ENCODE measurements at places on chromosomes 12 and 14.

DNA sequence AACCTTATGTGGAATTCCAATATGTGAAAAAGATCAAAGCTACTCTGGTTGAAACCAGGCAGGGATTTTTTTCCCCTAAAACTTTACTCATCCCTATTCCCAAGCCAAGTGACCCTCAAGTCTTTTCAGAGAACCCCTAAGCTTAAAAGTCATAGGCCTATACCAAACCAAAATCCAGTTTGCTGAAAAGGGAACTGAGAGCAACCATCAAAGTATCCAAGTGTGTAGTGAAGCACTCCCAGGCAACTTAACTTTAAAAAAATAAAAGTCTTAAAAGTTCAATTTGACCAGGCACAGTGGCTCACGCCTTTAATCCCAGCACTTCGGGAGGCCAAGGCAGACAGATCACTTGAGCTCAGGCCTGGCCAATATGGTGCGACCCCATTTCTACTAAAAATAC, 101.2 kb upstream of the DAAM1 start:
- DNase-seq = no peak

DNA sequence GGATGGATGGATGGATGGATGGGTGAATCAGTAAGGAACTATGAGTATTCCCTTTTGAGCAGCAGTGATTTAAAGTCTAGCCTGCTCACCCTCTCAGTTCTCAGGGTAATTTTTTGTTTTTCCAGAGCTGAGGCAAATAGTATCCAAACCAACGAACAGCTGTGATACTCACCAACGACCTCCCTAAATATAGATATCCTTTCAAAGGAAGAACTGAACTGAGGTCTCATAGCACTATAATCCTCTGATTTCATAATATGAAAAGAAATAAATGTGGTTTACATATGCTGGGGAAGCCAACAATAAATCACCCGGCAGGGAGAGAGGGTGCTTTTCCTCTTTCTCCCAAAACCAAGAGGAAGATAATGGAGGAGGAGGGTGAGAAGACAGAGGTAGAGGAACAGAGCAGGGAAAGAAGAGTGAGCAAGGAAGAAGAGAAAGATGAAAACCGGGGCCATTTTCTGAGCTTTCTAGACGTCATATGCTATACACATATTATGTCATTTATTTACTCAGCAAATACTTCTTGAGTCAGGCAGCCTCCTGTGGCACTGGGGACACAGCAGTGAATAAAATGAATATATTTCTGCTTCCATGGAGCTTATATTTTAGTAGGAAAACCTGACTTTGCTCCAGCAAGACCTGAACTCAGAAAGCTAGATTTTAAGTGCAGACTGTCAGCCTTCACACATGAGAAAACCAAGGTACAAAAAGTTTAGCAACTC, 710.7 kb upstream of the TBX3 start:
- DNase-seq = no peak

GRCh38 chr12:129848876-129849275, 54.9 kb downstream of the TMEM132D start:
- no peak for DNase-seq

DNA sequence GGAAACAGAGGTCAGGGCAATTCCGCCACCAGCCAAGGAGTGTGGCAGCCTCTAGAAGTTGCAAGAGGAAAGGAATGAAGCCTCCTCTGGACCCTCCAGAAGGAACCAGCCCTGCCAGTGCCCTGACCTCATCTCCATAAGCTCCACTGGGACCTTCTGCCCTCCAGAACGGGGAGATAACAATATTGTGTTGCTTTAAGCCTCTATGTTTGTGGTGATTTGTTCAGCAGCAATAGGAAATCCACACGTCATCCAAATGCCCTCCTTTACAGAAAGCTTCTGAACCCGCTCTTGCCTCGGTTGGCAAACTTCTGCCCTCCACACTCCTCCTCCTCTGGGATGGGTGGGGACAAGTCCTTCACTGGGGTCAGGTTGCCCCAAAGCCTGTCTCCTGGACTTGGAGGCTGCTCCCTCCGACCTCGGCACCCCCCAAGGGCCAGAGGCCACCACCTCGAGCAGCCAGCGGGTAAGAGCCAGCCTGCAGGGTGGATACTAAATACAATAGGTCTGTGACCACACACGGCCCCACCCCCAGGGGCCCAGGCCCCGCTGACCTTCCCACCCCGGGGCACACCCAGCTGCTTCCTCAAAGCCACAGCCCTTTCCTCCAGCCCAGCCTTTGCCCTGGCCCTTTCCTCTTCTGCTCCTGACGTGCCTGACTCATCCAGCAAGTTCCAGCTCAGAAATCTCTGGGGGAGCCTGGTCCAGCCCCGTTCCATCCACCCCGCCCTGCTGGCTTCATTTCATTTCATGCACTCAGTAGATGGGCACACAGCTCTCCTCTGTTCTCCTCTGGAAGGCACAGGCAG, 58.7 kb upstream of the NCOR2 start:
- no peak for DNase-seq

DNA sequence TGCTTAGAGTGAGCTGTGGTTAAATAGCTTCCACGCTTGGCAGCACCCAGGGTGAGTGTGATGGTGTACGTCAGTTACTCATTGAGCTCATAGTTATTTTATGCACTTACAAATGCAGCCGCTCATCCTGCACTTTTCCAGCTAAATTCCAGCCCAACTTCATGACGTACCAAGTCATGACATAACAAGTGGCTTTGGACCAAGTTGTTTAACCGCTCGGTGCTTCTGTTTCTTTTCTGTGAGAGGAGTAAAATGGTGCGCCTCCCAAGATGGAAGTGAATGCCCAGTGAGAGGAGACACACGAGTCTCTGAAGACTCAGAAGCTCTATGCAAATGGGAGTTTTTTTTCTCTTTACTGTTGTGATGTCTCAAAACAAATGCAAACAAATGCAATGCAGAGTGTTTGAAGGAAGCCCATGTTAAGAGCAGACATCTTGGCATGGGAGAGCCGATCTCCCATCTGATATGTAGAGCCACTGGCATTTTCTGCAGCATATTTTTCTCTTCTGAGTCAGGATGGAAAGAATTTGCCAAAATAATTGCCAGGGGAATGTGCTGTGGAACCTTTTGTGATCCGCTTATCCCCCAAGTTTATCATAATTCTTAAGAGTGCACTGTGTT, 72.2 kb downstream of the FBXW8 start:
- DNase-seq = no peak

- DNase-seq = no peak
Measured at GRCh38 chr12:130128790-130129735, 33.2 kb upstream of the FZD10 start.

DNA sequence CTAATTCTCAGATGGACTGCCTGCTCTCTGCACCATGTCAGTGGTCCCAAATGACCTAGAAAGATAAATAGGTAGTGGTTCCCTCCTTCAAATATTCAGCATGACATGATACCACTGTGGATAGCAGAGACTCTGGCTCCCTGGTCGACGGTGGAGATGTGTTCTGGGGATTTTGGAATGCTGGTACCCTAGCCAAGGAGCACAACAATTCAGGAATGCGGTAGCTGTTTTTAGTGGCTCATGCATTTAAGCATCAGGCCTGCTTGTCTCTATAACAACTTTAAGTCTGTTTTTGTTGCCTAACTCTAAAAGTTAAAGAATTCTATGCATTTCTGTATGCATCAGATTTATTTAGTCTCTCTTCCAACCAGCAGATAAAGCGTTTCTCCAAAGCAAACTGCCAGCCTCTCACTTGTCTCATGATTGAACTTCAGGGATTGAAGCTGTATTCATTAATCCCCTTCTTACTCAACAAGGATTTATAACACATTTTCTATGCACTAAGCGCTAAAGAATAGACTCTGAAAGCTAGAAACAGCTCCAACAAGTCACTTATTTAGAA, 164.9 kb upstream of the BMP4 start:
- no peak for DNase-seq

GRCh38 chr12:42125388-42125767, 19.3 kb downstream of the GXYLT1 start:
- no peak for DNase-seq

DNA sequence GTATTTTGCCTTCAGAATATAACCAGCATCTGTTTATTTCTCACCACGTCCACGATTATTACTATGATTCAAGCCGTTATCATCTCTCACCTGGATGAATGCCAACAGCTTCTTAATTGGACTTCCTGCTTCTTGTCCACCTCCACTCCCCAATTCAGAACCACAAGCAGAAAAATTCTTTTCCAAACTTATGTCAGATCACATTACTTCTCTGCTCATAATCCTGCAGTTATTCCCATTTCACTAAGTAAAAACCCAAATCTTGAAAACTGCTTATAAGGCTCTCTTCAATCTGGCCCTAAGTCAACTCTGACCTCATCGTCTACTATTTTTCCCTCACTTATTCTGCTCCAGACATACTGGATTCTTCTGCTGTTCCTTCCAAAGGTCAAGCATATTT, 2.0 kb downstream of the CRY1 start:
- no peak for DNase-seq

DNA sequence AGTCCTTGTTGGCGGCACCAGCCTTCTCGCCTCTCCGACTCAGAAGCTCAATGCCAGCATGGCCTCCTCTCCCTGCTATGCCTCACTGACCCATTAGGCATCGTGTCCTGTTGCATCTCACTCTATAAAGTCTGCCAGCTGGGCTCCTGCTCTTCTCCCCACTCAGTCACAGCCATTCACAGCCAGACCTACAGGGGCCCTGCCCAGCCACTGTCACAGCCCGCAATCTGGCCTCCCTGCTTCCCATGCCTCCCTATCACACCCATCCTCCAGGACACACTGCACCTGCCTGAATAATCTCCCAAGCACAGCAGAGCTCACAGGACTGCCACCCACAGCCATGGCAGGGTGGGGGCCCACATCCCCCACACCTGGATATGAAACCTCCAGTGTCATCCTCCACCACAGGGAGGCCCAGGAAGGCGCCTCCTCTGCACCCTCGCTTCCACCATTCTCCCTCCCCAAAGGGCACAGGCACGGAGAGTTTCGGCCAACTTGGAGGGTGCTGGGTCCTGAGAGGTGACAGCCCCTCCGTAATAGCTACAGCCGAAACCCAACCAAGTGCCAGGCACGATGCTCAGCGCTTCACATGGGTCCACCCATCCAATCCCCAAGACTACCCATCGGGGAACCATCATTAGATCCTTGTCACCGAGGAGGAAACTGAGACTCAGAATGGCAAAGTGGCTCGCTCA, 370.3 kb downstream of the BCL11B start:
- DNase-seq = no peak

DNA sequence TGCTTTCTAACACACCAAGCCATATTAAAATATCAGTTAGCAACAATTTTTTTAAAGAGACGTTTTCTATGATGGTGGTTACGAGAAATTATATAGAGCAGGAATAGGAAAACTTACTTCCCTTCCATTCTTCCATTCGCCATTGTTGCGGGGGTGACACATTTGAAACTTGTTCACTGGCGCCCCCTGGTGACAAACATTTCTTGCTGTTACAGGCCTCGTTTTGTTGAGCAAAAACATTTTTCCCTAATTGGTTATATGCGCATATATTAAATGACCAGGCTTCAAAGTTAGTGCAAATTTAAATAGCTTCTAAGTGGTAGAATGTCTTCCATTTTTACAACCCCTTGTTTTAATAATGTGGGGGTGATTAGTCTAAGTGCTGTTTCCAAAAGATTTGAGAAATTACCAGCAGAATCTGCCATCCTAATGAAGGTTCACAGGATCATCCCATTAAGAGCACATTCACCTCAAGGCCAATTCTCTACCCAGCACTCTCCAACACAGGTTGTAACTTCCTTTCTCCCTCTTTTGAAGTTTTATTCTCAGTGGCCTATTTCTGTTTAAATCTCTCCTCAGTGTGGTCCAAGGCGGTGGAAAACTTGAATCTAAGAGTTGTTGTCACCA, 1124.7 kb downstream of the FLRT2 start:
- DNase-seq = peak; percentile 58

DNA sequence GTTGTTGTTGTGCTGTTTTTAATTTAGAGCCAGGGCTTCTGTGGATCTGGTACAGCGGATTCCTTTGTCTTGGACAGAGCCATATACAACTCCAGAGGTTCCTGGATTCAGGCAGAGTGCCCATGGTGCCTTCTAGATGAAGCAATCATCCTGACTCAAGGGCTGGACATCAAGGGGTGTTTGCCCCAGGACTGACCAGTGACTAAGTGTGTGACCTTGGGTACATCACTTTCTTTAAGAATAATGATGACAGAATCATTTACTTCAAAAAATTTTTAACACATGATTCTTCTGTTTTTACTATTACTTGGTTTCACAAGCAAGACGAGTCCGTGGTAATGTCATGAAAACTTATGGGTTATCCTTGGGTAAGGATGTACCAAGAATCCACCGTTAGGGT, 397.3 kb downstream of the ZFP36L1 start:
- DNase-seq = no peak

DNA sequence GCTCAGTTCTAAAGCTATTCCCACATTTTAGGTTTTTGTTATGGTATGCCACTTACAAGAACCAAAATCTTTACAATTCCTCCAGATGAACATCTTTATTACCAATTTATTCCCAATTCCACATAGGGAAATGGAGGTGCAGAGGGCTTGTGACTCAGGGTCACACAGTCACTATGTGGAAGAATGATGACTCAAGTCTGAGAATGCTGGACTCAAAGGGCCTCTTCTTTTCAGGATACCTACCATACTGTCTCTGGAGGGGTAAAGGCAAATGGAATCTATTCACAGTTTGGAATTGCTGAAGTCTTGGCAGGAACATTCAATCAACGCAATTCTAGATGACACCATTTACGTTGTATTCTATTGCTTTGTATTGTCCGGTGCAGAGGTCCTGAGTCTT, 48.2 kb upstream of the MANSC4 start:
- DNase-seq = no peak

All from thymus (tissue), 14 donors.